GM23248 (cell line): ENCODE measurements at places on chromosomes 7 and 10. TPM values are rescaled to one million over a fixed set of nuclear protein-coding genes. Genes with fewer than 3 reads are reported as not detected.

PILRB gene
- 10.8 and 21.8 TPM in 2 replicates for total RNA-seq

MTG1 gene
- 22.8 and 26.1 TPM in 2 replicates for total RNA-seq

CCDC6 gene
- 20.5 and 23.2 TPM in 2 replicates for total RNA-seq

TMEM60 gene
- 9.9 and 17.7 TPM in 2 replicates for total RNA-seq

ATP5MK gene
- total RNA-seq, result 197 and 259 TPM in 2 replicates

MRPL43 gene
- 83.5 and 94.1 TPM in 2 replicates for total RNA-seq

STYXL1 gene
- total RNA-seq, result 31.5 and 42.5 TPM in 2 replicates

APBB1IP gene
- total RNA-seq, result 7.3 and 9.4 TPM in 2 replicates

SUN3 gene
- total RNA-seq, result not detected in 2 replicates

TRIM4 gene
- 27.2 and 34.5 TPM in 2 replicates for total RNA-seq

KLLN gene
- 1.1 TPM in 1 of 2 replicates, not detected in the other for total RNA-seq

NPS gene
- not detected in 2 replicates for total RNA-seq

ZNF92 gene
- 3.4 and 4.3 TPM in 2 replicates for total RNA-seq

MMP21 gene
- not detected in 2 replicates for total RNA-seq

NPFFR1 gene
- not detected in 2 replicates for total RNA-seq

ACTR3C gene
- total RNA-seq, result not detected in 2 replicates

SMO gene
- 14.7 and 16.3 TPM in 2 replicates for total RNA-seq

RADIL gene
- 0.13 and 4.3 TPM in 2 replicates for total RNA-seq

CCDC126 gene
- total RNA-seq, result 9.5 and 9.9 TPM in 2 replicates

BLVRA gene
- total RNA-seq, result 12.8 and 14.7 TPM in 2 replicates

TRPV6 gene
- not detected in 2 replicates for total RNA-seq

MYL7 gene
- not detected in 2 replicates for total RNA-seq

OPN1SW gene
- not detected in 2 replicates for total RNA-seq

FAM25C gene
- total RNA-seq, result not detected in 2 replicates

CDH23 gene
- 0.38 TPM in 1 of 2 replicates, not detected in the other for total RNA-seq

PLAC9 gene
- total RNA-seq, result 8.8 and 19.6 TPM in 2 replicates

GPNMB gene
- 38.2 and 48.8 TPM in 2 replicates for total RNA-seq

ATP6V0E2 gene
- 6.9 and 17.7 TPM in 2 replicates for total RNA-seq

ADRA2A gene
- 74.8 and 77.1 TPM in 2 replicates for total RNA-seq

FAM180A gene
- total RNA-seq, result 53.5 and 60.1 TPM in 2 replicates

TMEM273 gene
- total RNA-seq, result not detected in 2 replicates

CFAP70 gene
- total RNA-seq, result 0.38 and 0.43 TPM in 2 replicates

ASZ1 gene
- total RNA-seq, result not detected in 2 replicates

NEUROD6 gene
- total RNA-seq, result not detected in 2 replicates

MLXIPL gene
- total RNA-seq, result not detected in 2 replicates

ZPBP gene
- not detected in 2 replicates for total RNA-seq

LRGUK gene
- 0.13 TPM in 1 of 2 replicates, not detected in the other for total RNA-seq

WIPF3 gene
- not detected in 2 replicates for total RNA-seq

PARP12 gene
- total RNA-seq, result 10.4 and 11.0 TPM in 2 replicates

TRPV5 gene
- total RNA-seq, result not detected in 2 replicates

OR13A1 gene
- total RNA-seq, result not detected in 2 replicates

PTPRZ1 gene
- under 0.01 TPM in 1 of 2 replicates, not detected in the other for total RNA-seq

PARG gene
- total RNA-seq, result 23.0 and 26.0 TPM in 2 replicates

DNAH11 gene
- total RNA-seq, result 0.51 and 3.1 TPM in 2 replicates

GHRHR gene
- not detected in 2 replicates for total RNA-seq

CLCN1 gene
- total RNA-seq, result not detected in 2 replicates

GPR37 gene
- total RNA-seq, result not detected in 2 replicates

PIK3CG gene
- not detected in 2 replicates for total RNA-seq

GLI3 gene
- total RNA-seq, result 2.0 and 4.0 TPM in 2 replicates

TPST1 gene
- 46.0 and 54.1 TPM in 2 replicates for total RNA-seq

AKR1C1 gene
- 23.8 and 39.4 TPM in 2 replicates for total RNA-seq

CFAP46 gene
- 0.22 TPM in 1 of 2 replicates, not detected in the other for total RNA-seq

SPDYE6 gene
- total RNA-seq, result not detected in 2 replicates

CREB5 gene
- 13.6 and 14.8 TPM in 2 replicates for total RNA-seq
